Neural crest cell (in vitro differentiated cells): ENCODE measurements at places on chromosomes 7 and 10. TPM values are rescaled to one million over a fixed set of nuclear protein-coding genes. Genes with fewer than 3 reads are reported as not detected.
A peak's percentile ranks its signal among the peaks of the same experiment; 100 is the strongest.

The GPR158 gene
- 0.20 and 0.26 TPM in 2 replicates for total RNA-seq

The DLX6 gene
- total RNA-seq = 0.26 and 0.32 TPM in 2 replicates

The CNNM2 gene
- total RNA-seq = 9.6 and 10.0 TPM in 2 replicates

The PNLIP gene
- total RNA-seq = not detected in 2 replicates

The PHTF2 gene
- 19.8 and 23.0 TPM in 2 replicates for total RNA-seq

The ITIH5 gene
- not detected in 2 replicates for total RNA-seq

The OR2AE1 gene
- 0.27 TPM in 1 of 2 replicates, not detected in the other for total RNA-seq

- no peak for DNase-seq
Measured at GRCh38 chr7:156765901-156766656, 125.5 kb downstream of the RNF32 start.

DNA sequence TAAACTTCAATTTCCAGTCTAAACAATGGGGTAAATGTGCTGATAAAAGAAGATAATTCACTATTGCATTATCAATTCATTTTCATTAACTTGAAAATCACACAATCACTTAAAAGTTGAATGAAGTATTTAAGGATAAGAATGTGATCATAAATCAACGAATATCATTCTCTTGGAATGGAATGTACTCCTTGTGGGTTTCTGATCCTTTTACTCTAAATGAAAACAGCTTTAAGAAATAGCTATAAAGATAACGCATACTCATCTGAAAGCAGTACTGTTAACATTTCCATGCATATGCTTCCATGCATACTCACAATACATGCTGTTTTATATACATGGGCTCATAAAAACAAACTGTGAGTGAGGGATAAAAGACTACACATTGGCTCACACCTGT is 108.8 kb downstream of the ATE1 start:
- no peak for DNase-seq

DNA sequence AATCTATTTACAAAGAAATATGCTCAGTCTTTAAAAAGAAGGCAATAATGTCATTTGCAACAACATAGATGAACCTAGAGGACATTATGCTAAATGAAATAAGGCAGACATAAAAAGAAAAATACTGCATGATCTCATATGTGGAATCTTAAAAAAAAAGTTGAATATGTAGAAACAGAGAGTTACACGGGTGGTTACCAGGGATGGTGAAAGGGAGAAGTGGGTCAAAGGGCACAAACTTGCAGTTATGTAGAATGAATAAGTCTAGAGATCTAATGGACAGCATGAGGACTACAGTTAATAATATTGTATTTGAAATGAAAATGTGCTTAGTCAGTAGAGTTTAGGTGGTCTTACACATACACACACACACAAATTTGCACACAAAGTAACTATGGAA is 88.2 kb upstream of the CCDC71L start:
- DNase-seq = no peak

DNA sequence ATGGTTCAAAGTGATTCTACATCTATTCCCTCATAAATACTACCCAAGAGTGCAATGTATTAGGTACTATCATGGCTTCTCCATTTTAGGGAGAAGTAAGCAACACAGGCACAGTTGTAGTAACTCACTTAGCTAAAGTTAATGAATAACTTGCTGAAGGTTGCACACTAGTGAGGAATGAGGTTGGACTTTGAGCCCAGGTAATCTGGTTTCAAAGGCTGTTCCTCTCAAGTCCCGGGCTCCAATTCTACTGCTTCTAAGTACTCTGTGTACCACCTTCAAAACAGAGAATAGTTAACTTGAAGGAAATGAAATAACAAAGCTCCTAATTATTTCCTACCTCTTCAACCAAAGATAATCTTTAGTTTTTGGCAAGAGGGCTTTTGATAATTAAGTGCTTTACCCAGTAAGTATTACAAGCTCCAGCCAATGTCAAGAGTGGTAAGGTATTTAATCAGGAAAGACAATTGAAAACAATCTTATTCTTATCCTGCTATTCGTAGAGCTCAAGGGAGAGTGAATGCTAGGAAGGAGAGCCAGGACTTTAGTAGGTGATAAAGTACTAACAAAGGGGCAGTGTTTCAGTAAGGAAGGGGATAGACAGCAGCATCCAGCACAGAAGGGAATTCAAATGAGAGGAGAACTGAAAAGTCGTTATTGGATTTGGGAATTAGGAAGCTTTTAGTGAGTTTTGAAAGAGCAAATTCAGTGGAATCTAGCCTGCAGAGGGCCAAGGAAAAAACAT is 158.2 kb upstream of the PTPRZ1 start:
- DNase-seq = no peak

DNA sequence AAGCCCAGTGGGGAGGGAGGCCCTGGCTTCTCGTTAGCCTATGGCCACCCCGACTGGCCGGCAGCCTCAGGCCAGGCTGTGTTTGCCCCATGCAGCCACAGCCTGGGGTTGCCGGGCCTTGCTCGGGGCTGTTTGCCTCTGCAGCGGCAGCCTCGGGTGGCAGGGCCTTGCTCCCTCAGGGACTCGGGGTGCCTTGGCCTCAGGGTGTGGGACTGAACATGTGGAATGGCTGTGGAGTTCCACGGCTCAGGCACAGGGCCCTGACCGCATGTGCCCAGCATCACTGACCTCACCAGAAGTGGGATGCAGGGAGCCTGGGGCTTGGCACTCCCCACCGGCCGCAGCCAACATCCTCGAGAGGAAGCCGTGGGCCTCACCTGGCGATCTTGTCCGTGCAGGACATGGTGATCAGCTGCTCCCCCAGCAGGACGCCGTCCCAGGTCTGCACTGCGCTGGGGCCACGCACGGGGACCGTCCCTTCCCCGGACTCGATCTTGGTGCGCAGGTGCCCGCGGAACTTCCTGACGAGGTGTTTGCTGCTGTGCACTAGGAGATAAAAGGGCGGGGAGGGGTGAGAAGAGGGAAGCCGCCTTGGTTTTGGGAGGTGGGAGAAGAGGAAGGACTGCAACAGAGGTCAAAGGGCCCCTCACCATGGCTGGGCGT is 160.5 kb downstream of the WDR37 start:
- DNase-seq = no peak

- peak; percentile 55 for DNase-seq
Measured at GRCh38 chr7:82740246-82740848, 296.8 kb upstream of the CACNA2D1 start.

DNA sequence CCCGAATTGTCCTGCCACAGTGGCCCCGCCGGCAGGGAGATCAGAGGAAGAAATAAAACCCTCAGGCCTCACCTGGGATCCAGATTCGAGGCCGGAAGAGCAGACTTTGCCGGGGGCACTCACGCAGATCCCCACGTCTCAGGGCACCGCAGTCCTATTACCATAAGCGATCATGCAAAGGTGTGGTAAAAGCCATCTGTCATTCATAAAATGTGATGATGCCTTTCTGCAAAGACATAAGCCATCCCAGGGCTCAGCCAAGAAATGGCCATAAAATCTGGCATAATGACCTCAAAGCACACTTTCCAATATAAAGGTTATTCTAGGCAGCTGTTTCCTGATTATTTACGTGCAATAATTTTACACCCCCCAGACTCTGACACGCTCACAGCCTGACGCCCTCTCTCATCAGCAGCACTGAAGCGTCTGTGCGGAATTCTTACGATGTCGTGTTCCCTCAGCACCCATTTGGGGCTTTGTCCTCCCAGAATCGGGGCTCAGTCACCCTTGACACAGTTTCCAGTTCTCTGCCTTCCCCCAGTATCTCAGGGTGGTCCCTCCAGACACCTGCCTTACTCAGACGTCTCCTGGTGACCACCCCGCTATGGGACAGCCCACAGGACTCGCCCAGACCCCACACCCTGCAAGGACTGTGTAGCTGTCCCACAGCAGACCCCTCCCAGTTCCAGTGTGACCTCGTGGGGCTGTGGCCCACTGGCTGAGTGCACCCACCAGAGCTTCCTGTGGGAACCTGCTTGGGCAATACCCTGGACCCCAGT is 74.3 kb upstream of the FAM20C start:
- no peak for DNase-seq

GRCh38 chr7:157020514-157021070 is 10.1 kb upstream of the MNX1 start:
- no peak for DNase-seq

DNA sequence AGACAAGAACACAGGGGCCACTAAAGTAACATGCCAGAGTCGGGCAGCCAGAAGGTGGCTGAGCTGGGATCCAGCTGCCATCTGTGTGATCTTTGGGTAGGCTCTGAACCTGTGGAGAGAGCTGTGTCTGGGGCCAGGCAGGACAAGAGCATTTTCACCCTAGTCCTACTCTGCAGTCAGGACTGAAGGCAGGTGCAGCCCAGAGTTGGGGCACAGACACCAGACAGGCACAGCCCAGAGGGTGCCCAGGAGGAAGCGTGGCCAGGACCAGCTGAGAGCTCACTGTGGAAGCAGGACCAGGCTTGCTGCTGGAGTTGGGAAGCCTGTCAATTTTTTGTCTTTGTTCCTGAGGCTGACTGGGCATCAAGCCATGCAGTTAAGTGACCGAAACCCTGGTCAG is 113.6 kb downstream of the ADCY1 start:
- no peak for DNase-seq

- DNase-seq = no peak
Measured at GRCh38 chr7:138074121-138074520, 2.1 kb upstream of the AKR1D1 start.

DNA sequence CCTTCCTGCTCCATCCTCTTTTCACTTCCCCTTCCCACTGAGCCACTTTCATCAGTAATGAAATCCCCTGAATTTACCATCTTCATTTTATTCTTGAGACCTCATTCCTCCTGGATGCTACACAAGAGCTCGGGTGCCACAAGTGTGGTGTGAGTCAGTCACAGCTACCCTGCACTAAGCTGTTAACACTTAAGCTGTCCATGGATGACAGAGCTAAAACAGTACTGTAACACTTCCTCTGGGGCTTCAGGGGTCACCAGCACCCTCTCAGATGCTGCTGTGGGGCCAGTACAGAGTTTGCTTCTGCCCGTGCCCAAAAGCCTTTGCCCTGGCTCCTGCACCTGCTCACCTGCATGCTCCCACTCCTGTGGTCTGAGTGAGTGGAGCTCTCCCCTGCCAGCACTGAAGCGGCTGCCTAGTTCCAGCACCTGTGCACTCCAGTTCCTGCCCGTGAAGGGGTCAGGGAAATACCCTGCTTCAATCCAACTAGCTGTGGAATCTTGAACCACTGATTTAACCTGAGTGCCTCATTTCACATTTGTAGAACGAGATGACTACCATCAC is 71.9 kb downstream of the POT1 start:
- DNase-seq = no peak

GRCh38 chr10:69866246-69866687 is 64.6 kb downstream of the COL13A1 start:
- no peak for DNase-seq

DNA sequence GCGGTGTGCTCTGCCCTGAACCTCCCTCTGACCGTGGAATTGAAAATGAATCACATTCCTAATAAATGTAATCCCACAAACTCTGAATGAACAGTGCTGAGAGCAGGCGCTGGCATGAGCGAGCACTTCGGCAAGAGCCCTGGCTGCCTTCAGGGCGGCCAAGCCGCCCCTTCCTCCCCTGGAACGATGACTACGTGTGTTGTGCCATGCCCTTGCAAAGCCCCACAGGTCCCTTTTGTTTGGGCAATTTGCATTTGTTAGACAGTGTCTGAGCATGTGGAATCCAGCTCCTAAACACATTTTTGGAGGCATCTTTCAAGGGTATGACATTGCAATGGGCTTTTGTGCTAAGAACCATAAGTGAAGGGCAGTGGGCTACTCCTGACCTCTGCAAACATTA is 95.6 kb upstream of the MKI67 start:
- no peak for DNase-seq

DNA sequence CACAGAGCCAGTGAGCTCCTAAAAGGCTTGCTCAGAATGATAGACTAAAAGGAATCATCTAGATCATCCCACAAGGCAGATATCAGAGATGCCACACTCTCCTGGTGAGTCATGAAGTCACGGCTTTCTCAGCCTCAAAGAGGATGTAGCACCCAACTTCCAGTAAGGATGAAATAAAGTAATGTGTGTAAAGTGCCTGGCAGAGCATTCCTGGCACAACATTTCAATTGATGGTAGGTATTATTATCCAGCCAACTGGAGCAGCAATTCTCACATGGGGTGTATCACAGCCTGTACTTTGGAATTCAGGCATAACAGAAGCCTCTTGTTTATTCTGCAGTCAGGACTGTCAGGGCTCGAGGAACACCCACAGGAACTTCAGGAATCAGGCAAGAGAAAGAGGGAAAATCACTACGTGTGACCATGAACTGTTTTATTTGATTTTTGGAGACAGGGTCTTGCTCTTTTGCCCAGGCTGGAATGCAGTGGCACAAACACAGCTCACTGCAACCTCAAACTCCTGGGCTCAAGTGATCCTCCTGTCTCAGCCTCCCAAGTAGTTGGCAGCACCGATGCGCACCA is 5.3 kb upstream of the NAT16 start:
- no peak for DNase-seq

- no peak for DNase-seq
Measured at GRCh38 chr7:14385074-14385473, 395.6 kb upstream of the ETV1 start.

DNA sequence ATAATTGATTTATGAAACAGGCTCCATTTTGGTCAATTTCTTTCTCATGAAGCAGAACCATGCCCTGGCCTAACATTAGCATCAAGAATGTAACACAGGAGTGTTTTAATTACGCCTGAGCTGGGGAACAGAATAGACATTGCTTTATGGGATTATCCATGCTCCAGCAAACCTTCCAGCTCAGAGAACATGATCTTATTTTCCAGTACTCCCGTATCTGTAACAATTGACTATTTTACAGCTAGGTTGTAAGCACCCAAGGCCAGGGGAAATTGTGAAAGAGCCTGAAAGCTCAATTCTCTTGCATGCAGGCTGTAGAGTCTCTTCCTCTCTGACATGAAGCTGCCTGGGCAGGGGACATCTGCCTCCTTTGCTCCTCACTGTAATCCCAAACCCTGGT is 30.8 kb upstream of the CRYGN start:
- DNase-seq = no peak

GRCh38 chr7:106731646-106732444 is 70.9 kb upstream of the CCDC71L start:
- DNase-seq = no peak

GRCh38 chr10:118572256-118573041 is 23.0 kb downstream of the PRLHR start:
- DNase-seq = no peak

GRCh38 chr10:129887986-129888783 is 75.9 kb downstream of the EBF3 start:
- no peak for DNase-seq

DNA sequence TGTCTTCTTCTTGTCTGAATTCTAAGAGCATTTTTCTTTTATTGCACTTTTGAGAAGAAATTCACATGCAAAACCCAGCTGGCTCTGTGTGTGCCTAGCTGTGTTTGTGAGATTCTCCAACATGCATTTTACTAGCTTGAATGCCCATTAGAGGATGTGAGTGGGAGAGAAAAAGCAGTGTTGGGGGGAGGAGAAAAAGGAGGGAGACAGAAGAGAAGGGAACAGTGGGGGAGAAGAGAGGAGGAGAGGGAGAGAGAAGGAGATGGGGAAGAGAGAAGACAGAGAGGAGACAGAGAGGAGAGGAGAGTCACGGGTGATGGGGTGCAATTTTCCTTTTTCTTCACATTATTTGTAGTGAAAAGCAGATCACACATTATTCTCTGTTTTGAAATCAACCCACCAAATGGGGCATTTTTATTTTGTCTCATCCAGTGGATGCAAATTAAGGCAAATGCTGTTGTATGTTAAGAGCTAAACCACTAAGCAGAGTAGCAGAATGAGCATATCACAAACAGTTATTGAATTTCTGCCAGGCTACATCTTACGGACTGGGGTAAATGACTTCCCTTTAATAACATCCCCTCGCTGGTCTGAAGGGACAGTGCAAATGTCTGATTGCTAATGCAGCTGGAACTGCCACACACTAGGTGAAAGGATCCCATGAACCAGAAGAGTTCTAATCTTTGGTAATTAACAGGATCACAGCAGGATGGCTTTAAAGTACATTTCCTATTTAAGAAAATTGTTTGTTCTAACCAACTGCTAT is 849 bp downstream of the LRRN3 start:
- no peak for DNase-seq
